ENCODE measurements at places on chromosomes 1 and 21.

DNA sequence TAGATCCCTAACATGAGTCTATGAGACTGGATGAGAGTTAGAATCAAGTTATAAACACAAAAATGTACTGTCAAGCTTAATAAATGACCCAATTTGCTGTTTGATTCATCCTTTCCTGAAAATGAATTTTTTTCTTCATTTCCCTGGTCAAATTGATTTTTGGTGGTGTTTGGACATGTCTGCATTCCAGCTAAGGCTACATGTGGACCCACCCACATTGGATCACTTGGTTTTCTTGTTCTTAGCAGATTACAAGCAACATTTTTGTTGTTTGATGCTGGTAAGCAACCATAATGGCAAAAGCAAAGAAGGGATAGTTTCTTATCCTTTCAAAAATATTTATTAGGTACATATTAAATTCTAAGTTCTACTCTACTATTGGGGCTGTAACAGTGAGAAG is 181.1 kb downstream of the NEK7 start:
- no peak for DNase-seq

DNA sequence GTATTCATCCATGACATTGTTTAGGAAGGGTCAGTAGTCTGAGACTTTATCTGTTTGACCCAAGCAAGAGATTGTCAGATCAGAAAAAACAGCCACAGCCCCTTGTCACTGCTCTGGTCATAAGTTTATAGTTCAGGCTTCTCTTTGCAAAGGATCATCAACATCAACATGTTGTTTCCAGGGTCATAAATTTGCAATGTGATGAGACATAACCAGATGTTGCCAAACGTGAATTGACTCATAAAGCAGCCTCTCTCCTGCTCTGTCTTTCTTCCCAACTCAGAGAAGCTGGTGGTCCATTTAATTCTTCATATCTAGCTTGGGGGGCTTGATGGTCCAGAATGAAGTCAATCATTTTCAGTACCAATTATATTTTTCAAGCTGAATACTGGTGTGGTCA is 507.2 kb upstream of the PBX1 start:
- DNase-seq = peak; percentile 11

- no peak for DNase-seq
Observed at GRCh38 chr1:38178216-38178615, 131.6 kb upstream of the POU3F1 start.

GRCh38 chr1:223363057-223363855 is 720 bp downstream of the SUSD4 start:
- DNase-seq = no peak

- peak; percentile 24 for DNase-seq
Observed at GRCh38 chr1:53835491-53835890, 2.6 kb downstream of the NDC1 start.

DNA sequence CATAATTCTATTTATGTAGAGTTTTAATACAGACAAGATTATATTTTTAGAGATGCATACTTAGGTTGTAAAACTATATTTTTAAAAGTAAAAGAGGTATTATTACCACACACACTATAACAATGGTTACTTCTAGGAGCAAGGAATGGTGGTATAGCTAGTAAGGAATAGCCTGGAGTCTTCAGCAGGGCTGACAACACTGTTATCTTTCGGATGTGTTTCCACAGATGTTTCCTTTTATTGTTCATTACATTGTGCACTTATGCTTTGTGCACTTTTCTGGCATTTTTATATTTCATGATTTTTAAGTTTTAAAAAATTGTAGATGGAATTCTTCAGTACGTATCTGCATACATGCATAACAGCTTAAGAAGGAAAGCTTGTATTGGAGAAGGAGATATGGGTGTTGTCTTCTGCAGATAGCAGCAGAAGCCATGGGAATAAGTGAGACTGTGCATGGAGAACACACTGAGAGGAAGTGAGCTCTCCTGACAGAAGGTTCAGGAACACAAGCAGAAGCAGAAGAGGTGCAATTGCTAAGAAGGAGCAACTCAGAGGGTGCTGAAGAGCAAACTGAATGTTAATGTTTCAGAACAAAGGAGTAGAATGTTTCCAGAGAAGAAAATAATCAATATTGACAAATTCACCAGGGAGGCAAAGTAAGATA is 91.8 kb downstream of the UCHL5 start:
- DNase-seq = no peak

- DNase-seq = no peak
Observed at GRCh38 chr1:167344615-167345385, 124.1 kb downstream of the POU2F1 start.

GRCh38 chr1:10380594-10381275 is 18.1 kb upstream of the PGD start:
- DNase-seq = peak; percentile 37

DNA sequence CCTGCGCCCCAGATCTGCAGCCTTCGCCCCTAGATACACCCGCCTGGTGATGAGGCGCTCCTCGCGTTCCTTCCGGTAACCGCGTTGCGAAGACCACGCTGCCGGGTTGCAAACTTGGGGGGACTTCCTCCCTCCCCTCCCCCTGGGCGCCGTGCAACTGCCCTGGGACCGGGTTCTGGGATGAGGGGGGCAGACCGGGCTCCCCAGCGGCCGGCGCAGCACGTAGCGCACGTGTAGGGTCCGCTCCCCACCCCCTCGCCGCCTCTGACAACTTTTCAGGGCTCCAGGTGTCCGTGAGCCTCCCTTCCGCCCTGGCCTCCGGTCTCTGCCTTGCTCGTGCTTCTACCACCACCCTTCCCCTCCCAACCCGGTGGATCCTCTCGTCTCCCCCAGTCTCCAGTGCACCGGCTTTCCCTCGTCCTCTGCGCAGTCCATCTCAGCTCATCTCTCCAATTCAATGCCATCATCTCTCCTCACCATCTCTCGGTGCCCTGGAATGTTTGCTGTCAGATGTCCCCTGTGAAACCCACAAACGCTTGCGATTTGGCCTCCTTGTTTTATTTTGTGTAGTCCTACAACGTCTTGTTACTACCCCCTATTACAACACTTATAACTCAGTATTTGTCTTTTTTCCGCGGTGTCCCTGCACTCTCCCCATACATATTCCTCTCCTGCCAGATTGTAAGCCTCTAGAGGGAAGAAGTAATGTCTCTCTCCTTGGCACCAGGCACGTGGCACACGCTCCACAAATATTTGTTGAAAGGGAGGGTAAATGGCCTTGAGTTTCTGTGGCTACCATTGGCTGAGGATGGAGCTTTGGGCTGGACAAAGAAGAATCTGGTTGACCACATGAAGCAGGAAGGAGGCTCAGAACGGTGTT is 782 bp downstream of the PCAT6 start:
- no peak for DNase-seq

DNA sequence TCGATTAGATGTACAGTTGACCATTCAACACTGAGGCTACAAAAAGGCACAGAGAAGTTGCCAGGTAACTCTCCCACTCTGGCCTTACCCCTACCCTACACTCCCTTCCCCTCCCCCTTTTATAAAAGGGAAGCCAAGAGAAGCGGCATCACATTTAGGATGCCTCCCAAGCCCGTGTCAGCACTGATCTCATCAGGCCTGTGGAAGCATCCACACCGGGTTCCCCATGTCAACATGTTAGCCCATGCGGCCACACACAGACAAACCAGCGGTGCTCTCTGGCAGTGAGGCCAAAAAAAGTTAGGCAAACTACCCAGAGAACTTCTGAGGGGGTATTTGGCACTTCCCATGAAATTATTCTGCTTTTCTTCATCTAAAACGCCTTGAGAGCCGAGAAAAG is 29.9 kb downstream of the BCAR3 start:
- no peak for DNase-seq

- DNase-seq = no peak
Observed at GRCh38 chr21:35154788-35155187, 105.7 kb upstream of the RUNX1 start.

DNA sequence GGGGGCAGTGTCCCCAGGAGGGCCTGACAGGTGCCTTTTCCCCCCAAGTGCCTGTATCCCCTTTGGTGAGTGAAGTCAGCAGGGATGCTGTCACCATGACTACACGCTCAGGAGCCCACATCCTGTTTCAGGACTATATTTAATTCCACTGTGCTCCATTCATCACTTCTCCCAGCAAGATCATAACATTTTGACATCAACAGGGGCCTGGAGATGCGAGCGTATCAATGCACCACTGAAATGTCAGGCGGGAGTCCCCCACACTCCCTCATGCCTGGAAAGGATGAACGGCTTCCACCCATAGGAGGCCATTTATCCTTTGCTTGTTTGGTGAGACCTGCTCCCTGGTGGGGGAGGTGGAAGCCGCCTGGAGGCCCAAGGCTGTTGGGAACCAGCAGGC is 119.1 kb downstream of the PTPRU start:
- no peak for DNase-seq

DNA sequence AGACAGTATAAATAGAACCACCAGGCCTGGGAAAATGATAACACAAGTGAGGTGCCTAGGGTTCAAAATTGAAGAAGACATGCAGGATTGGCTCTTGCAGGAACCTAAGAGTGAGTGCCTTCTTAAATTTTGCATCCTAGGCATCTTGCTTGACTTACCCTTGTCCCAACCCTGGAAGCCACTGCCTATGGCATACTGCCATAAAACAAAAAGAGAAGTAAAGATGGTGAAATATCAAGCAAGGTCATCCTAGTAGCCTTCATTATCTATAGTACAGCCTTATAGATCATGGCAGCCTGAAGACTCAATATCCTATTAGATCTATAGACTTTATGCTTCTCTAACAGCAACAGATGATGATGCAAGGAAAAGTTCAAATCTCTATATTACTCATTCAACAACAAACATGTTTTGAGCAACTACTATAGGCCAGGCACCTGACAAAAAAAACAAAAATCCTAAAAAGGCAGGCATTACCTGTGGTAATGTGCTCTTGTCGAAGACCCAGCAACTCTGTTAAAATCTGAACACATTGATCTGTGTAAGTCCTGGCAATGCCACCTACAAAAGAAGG is 6.3 kb downstream of the AP4B1 start:
- no peak for DNase-seq

- no peak for DNase-seq
Observed at GRCh38 chr1:201016211-201016651, 7.3 kb downstream of the KIF21B start.

- DNase-seq = no peak
Observed at GRCh38 chr1:205480349-205480985, 24.0 kb upstream of the CDK18 start.

DNA sequence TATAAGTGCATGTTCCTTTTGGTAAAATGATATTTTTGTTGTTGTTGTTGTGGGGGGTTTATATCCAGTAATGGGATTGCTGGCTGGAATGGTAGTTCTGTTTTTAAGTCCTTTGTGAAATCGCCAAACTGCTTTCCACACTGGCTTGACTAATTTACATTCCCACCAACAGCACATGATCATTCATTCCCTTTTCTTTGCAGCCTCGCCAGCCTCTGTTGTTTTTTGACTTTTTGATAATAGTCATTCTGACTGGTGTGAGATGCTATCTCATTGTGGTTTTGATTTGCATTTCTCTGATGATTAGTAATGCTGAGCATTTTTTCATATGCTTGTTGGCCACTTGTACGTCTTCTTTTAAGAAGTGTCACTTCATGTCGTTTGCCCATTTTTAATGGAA is 188.5 kb upstream of the CHRM3 start:
- no peak for DNase-seq

GRCh38 chr1:4055294-4055967 is 155.4 kb upstream of the C1orf174 start:
- DNase-seq = no peak

DNA sequence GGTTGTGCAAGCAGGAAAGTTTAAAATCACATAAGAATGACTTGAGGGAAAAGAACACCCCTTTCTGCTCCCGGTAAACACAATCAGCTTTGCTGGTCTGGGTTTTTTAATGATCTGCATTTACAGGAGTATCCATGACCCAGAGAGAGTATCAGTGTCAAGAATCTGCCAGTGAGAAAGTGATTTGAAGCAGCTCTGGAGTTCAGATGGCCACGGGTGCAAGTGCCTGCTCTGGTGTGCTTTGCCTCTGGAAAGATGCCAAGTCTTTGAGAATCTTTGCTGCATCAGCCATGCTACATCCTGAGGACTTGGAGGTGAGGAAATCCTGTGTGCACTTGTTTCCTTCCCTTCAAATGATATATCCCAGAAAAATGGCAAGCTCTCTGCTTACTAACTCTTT is 18.6 kb upstream of the MYSM1 start:
- no peak for DNase-seq

DNA sequence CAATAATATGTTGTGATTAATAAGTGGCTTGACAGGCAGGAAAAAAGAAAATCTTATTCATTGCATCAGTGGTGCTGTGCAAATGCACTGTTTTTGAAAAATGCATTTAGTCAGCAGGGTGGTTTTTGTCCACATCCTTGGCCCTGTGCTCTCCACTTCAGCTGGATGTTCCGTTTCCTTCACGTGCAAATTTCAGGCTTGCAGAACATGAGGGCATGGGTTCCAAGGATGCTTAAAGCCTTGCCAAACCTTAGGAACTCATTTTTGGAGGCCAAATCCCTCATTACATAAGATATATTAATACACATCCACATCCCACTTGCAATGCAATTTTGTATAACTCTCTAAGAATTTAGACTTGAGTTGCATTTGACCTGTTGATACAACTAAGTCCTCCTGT is 410.1 kb downstream of the PRDM2 start:
- no peak for DNase-seq

- DNase-seq = no peak
Observed at GRCh38 chr1:93194231-93194990, 13.9 kb downstream of the CCDC18 start.

GRCh38 chr1:177235350-177235749 is 64.6 kb downstream of the BRINP2 start:
- no peak for DNase-seq

GRCh38 chr1:225697428-225697827 is 44.5 kb upstream of the ENAH start:
- DNase-seq = no peak

DNA sequence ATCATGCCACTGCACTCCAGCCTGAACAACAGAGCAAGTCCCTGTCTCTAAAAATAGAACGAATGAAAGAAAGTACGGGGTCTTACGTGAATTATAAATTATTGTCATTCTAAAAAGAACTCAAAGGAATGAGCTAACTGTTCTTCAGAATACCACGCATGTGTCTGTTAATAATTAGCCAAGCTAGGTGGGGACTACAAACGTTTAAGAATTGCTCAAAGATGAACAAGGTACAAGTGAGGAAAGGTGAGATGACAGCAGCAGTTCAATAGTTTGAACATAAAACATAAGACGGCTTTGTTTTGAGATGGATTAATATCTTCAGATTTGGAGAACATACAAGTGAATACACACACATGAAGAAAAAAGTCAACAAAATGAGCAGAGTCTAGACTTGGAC is 79.6 kb downstream of the UBR4 start:
- no peak for DNase-seq

DNA sequence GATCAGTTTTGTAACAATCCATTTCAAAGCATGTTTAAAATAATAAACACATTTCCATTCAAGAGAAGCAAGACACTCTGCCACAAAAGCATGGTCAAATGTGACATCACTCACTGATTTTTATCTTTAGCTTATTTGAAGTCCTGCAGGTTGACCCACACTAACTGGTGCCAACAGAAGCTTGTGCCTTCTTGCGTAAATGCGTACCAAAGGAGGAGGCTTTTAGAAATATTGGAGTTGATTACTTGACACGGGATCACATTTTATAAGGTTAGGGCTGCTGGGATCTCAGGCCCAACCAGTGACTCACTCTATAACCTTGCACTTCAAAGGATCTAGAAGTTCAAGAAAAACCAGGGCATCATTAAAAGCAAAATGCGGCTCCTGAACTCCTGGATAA is 203.6 kb downstream of the PCP4 start:
- no peak for DNase-seq

- peak; percentile 40 for DNase-seq
Observed at GRCh38 chr1:27122652-27123051, 32.3 kb downstream of the SLC9A1 start.

Data from HS-5 (cell line).